ENCODE measurements at places on chromosomes 1 and 21.

DNA sequence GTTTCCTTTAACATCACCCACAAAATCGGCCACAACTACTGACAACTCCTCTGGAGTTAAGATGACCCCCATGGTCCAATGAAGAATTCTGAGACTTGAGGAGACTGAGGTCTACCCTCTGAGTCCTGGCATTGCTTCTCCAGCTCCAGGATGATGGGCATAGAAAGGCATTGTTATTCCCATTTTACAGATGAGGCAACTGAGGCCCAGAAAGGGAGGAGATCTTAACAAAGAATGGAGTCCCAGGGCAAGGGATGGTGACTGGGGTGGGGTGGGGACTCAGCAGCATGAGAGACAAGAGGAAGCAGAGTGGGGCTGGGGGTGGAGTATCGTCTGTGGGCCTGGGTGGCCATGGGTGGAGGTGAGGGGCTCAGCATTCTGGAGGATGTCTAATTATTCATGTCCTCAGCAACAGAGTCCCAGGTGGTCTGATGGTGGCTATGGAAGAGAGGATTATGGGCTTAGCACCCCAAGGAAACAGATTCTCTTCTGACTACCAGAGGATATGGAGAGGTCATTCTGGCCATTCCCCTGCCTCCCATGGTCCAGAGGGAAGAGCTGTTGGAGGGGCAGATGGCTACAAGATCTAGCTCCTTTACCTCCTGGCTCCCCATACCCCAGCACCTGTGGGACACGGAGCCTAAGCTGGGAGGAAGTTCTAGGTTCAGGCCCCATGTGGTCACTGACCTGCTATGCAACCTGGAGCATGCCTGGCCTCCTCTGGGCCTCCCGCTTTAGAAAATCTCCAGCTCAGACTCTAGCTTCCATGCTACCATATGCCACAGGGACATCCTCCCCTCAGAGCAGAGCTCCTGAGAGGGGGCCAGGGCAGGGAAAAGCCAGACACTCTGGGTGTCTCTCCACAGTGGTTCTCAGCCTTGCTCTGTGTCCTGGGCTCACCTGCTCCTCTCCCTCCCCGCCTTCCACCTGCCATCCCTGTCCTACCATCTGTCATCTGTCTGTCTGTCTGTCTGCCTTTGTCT is 37.4 kb upstream of the DMBX1 start:
- DNase-seq: no peak

DNA sequence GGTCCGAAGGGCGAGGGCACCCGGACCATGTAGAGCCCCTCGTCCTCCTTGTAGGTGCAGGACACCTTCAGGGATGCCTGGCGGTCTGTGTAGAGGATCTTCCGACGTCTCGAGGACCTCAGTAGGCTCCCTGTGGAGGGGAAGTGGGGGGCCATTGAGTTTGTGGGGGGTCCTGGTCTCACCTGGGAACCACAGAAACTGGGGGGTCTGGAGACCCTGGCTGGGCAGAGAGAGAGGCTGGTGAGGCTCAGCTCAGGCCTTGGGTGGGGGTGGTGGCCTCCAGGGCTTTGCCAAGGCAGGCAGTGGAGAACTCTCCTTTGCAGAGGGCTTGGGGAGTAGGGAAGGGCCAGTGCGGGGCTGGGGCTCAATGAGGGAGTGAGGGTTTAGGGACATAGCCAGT is 19.0 kb downstream of the MYOM3 start:
- DNase-seq: no peak

- no peak for DNase-seq
Measured at GRCh38 chr1:117231748-117232373, 21.1 kb upstream of the VTCN1 start.

DNA sequence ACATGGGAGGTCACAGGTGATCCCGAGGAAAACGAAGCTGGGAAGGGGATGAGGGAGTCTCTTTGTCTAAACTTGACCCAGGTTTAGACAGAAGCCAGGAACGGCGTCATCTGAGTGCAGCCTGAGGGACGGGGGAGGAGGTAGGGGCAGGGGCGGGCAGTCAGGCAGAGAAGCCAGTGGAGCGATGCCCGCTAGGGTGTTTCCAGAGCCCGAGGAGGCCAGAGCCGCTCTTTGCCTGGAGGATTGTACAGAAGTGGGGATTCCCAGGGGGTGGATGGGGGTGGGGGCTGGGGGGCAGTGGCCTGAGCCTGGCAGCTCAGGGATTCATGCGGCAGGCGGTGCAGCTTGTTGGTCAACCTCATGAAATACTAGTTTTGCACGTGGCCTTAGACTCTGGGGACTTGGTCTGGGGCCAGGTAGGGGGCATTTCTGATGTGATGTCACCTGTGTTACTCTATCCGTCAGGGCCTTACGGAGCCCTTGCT is 58.4 kb downstream of the VPS26C start:
- DNase-seq: no peak

GRCh38 chr1:29488086-29488793 is 251.9 kb downstream of the PTPRU start:
- DNase-seq: no peak

GRCh38 chr1:202244841-202245261 is 51.3 kb downstream of the LGR6 start:
- DNase-seq: no peak

DNA sequence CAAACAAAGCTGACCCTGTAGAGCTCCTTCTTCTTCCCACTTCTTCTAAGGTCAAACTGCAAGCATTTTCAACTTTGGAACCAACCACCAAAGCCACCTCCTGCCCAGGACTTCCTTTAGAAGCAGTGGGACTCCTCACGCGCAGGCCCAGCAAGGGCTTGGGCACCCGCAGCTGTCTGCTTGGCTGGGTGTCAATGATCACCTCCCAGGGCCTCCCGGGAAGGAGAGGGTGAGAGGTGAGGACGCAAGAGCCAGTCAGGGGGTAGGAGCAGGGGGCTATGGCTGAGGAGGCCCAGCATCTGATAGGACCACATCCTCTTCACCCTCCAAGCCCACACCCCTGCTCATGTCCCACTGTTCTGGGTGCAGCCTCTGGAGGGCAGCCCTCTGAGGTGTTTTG is 10.2 kb downstream of the KLHL21 start:
- no peak for DNase-seq

DNA sequence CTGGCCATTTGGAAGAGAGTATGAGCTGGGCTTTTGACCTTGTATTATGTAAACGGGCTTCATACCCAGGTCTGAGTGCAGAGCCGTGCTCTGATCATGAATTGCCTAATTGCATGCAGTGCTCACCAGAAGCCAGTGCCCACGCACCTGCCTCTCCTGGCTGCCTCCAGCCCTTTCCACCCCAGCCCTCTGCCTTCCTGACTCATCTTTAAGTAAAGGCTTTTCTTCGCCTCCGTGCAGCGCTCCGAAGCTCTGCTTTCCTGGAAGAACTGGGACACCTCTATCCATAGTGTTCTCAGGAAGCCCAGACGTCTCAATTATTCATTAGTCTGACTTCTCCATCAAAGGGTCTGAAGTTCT is 413.7 kb downstream of the PTPRU start:
- no peak for DNase-seq

DNA sequence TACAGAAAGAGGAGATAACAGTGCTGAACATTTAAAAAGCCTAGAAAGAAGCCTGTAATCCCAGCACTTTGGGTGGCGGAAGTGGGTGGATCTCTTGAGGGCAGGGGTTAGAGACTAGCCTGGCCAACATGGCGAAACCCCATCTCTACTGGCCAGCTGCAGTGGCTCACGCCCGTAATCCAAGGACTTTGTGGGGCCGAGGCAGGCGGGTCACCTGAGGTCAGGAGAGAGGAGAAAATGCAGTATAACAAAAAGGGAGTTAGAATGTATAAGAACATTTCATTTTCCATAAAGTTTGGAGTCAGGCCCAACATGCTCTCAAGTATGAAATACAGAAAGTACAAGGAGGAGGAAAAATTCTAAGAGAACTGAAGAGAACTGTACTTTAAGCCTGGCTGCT is 134.5 kb downstream of the SMYD3 start:
- DNase-seq: no peak

All from hippocampal formation (tissue), 2 donors.